Omental fat pad (tissue), 4 donors: ENCODE measurements at places on chromosomes 1 and 21. TPM values are rescaled to one million over a fixed set of nuclear protein-coding genes. Genes with fewer than 3 reads are reported as not detected.

The ADAMTS5 gene
- 65.9 TPM for total RNA-seq

The AK5 gene
- total RNA-seq: not detected

The C1orf216 gene
- total RNA-seq: 16.0 TPM

The MLLT11 gene
- total RNA-seq: 0.47 TPM

The SYT2 gene
- 0.12 TPM for total RNA-seq

The ARID4B gene
- total RNA-seq: 36.7 TPM

The CAMK2N1 gene
- 4.4 TPM for total RNA-seq

The S100A7 gene
- not detected for total RNA-seq

The SLC30A10 gene
- not detected for total RNA-seq

The RHD gene
- total RNA-seq: not detected

The IFT25 gene
- total RNA-seq: 24.6 TPM

The CENPF gene
- 1.0 TPM for total RNA-seq

The TMEM61 gene
- total RNA-seq: not detected

The TTC34 gene
- 0.25 TPM for total RNA-seq

The TAS1R1 gene
- not detected for total RNA-seq

The CDCA8 gene
- total RNA-seq: 0.63 TPM

The UBE2U gene
- total RNA-seq: not detected

The MEF2D gene
- 33.8 TPM for total RNA-seq

The SLFNL1 gene
- total RNA-seq: 0.19 TPM

The PCP4 gene
- total RNA-seq: not detected

The ADAR gene
- total RNA-seq: 74.1 TPM

The MEX3A gene
- total RNA-seq: 0.63 TPM

The GJC2 gene
- 5.5 TPM for total RNA-seq

The BGLAP gene
- not detected for total RNA-seq

The LYPD8 gene
- total RNA-seq: not detected

The FCRL2 gene
- 0.32 TPM for total RNA-seq

The COL8A2 gene
- 3.3 TPM for total RNA-seq

The MFAP2 gene
- total RNA-seq: 10.2 TPM
